ENCODE measurements at places on chromosomes 3 and 15.

DNA sequence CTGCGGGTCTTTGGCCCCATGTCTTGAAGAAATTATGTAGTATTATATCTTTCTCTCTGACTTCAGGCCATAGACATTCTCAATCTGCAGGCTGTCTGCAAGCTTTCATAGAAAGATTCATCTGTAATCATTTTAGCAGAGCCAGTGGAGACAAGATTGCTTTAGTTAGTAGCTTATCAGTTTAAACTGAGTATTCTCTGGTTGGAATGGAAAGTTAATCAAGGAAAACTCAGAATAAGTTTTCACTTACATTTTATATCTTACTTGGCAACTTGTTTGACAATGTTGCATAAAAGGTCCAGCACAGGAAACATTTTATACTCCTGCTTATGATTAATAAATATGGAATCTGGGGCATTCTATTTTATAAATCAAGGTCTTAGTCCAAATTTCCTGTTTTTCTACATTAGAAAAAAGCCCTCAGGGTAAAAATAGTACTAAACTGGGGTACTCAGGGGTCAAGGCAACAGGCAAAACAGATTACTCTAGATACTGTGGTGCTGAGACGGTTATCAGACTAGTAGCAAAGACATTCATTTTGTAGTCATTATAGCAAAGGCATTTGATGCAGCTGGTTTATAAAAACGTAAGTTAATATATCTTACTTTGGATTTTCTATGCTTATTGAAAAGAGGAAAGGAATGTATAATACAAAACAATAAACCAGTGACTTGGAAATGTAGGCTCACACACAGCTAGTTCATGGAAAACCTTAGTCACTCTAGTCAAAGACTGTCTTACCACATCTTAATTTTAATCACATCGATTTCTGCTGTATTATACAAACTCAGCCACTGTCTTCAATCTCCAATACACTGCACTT lies 45.2 kb upstream of the FILIP1L start:
- no peak for DNase-seq

GRCh38 chr3:179227349-179227748 lies 23.6 kb downstream of the KCNMB3 start:
- no peak for DNase-seq

- peak; percentile 30 for DNase-seq
These were observed 163.2 kb downstream of the MAGI1 start for GRCh38 chr3:65875393-65876027.

DNA sequence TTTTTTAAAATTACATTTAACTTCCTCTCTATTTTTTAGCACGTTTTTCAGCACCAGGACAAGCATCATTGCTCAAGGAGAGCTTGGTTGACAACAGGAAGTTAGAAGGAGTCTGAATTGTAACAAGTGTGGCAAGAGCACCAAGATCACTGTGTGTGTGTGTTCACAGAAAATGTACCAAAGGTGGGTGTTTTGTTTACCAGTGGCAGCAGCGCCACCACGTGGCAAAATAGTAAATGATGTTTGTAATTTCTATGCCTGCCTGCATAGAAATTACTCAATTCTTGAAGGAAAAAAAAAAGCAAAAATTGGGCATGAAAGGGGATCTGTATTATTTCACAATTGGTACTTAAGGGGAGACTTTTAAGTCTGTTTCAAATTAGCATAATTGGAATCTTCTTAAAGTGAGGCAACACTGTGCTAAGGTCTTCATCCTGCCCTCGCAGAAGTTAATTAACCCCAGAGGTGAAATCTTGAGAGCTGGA lies 7.4 kb upstream of the U2SURP start:
- DNase-seq: no peak

DNA sequence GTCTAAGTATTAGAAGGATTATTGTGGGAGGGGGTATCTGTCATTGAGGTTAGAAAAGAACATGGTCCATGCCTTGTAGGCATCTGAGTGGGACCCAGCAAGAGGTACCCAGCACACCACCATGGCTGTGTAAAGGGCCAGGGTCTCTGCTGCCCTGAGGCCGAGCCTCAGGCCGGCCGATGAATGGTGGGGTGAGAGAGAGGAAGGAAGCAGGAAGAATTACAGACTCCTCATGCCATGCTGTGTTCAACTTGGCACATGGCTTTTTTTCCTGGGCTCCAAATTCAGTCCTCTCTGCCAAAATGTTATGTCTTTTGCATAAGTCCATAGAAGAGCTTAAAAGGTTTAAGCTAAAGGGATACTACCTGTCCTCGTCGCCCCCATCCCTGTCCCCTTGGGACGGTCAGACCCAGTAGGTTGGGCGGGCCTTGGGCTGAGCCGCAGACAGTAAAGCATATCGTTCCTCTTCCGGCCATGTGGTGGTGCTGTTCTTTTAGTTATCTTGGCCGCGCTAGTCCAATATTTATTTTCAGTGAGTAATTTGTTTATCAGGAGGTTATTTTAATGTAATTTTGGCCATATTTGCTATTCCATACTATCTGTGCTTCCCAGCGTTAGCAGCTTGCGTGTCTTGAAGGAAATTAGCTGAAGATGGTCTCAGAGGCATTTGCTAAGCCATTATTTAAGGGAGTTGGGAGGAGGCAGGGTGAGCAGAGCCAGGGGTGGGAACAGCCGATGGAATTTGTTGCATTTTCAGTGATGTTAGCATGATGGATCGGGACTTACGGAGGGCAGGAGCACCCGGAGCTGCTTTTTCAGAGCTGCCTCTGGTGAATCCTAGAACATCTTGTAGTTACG lies 152.4 kb downstream of the AGBL1 start:
- DNase-seq: no peak

DNA sequence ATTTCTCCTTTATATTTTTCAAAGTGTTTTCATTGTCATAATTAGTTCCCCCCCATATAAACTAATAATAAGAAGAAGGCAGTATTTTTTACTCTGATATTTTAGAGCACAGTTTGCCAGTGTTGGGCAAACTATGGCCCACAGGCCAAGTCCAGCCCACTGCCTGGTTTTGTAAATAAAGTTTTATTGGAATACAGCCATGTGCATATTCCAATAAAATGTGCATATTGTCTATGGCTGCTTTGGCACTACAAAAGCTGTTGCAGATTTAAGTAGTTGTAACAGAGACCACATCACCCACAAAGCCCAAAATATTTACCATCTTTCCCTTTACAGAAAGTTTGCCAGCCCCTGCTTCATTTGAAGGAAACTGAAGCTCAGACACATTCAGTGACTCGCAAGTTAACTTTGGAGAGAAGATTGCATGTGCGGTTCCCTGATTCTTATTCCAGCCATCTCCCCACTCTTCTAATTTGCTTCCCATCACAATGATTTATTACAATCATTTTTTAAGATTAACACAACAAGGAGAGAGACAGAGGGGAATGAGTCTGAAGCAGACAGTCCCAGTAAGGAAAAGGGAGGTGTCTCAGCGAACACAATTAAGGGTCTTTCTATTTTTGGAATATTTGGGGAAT lies 48.9 kb downstream of the RFTN1 start:
- DNase-seq: no peak

DNA sequence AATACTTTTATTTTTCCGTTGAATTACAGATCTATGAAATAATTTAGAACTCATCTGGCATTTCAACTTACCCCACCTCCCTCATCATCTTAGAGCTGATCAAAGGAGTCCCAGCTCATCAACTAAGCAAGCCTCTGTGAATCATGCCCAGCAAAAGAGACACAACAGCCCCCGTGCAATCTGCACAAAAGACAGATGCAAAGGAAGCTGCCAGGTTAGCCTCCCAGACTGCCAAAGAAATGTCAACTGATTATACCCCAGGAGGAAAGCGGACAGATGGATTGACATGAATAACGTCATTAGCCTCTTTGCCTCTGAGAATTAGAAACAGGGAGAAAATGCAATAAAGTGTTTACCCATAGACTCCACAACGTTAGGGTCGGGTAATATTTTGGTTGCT lies 75.0 kb downstream of the GABRB3 start:
- no peak for DNase-seq

GRCh38 chr3:134709561-134710312 lies 58.9 kb upstream of the KY start:
- DNase-seq: no peak

- DNase-seq: no peak
These were observed 42.6 kb upstream of the POLG start for GRCh38 chr15:89377024-89377841.

GRCh38 chr3:135419155-135419554 lies 546.4 kb upstream of the PPP2R3A start:
- DNase-seq: no peak

- no peak for DNase-seq
These were observed 9.7 kb upstream of the FBLN2 start for GRCh38 chr3:13539292-13539638.

DNA sequence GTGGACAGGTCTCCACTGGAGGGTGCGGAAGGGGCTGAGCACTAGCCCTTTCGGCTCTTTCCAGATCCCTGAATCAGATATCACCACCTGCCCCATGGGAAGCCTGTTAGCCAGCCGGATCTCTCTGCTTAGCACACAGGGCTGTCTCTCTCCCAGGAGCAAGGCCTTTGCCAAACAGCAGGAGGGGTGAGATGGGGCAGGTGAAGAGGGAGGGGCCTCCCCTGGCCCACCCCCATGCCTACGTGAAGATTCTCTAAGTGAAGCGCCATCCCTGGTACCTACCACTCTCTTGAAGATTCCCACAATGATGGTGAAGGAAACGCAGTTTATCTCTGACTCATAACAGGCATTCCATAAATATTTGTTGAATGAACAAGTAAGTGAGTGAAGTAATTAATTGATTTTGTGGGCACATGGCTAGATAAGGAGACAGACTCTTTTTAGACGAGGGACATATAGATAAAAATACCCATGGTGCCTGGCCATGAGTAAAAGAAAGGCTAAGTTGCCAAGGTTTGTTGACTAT lies 19.6 kb upstream of the HCN4 start:
- no peak for DNase-seq

DNA sequence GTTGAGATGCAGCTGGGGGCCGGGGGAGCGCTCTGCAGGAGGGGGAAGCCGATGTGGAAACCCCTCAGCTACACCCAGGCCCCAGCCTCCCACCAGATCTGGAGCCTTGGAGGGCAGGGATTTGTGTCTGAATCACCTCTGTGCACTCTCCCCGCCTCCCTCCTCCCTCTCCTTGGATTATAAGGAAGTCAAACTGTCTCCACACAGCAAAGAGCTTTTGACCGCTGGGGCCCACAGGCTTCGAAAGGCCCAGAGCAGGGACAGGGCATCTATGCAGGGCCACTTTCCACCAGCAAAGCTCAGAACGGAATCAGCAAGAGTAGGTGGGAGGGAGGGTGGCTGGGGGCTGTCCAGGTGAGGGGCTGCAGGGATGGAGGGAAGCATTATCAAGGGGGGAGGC lies 68.9 kb downstream of the IQSEC1 start:
- no peak for DNase-seq

DNA sequence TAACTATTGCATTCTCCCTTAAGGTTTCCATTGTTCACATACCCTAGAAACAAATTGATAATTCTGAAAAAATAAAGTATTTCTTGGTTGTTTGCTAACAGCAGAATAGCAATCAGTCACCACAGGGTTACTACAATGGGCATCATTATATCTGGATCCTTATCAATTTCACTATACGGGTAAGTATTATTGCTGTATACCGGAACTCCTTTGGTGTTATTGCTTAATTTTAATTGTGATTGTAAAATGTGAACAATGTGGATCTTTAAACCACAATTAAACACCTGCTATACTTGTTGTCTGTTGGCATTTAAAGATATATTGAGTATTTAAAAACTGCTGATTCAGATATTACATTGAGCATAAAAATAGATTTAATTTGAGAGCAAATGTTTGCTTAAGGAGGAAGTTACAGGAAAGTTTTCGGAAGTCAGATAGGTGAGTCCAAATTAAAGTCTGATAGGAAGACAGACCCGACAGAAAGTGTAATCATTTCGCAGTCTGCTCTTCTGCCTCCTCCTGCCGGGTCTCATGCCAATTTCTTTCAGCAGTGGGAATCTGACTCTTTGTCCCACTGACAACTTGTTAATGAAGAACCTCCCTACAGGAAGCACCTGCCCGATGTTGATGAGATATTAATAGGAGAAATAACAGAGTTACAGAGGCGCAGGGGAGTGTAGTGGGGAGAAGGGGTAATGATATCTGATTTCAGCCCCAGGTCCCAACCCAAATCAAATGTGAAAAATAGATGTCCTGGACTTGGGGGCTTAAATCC lies 169.7 kb upstream of the TBC1D5 start:
- DNase-seq: no peak
